Stimulated activated CD4-positive, alpha-beta T cell treated with anti-CD3 and anti-CD28 coated beads, Interleukin-2, amount 100 ng/mL, for 24 hours (primary cell): ENCODE measurements at places on chromosomes 4 and X.

GRCh38 chr4:103197765-103198110, 405 bp downstream of the CENPE start:
- DNase-seq: no peak

DNA sequence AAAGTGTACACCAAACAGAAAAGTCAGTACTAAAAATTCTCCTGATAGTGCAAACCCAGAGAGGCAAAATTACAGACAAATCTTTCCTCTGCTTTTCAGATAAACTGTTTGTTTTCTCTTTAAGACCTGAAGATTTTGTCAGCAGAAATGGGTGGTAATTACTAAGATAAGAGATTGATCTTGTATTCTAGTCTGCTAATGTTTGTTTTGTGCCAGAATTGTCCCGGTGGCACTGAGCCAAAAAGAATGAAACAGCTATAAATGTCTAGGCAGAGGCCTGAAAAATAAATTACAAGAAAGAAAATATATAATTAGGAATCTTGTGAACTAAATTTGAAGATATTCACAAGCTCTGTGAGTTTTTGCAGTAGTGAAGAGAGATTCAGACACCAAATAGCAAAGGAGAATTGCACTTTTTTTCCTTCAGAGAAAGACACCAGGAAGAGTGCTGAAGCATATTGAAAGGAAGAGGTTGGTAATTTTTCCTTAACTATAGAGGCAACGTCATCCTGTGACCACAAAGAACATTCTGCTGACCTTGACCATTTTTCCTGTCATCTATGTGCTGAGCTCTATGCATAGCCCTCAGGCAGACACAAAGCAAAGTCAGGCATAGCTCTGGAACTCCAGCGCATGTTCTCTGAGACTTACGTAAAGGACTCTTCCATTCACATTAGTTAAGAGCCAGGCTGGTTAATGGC, 314.5 kb upstream of the RASGEF1B start:
- no peak for DNase-seq

GRCh38 chr4:155900381-155900780, 3.1 kb upstream of the TDO2 start:
- no peak for DNase-seq

DNA sequence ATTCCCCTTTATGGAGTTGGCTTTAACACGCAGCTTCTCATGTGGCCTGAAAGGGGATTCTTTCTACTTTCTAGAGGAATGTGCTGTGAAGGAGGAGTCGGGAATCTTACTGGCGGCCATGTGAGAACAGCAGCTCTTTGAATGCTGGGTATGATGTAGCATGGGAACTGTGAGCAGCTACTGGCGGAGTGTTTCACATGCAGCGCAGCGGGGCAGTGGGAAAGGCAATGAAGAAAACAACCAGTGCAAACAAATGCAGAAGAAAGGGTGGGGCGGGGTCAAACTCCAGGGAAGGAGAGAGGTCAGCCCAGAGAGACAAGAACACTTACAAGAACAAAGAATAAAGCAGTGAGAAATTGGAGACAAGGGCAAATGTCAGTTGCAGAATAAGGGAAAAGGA, 363.8 kb upstream of the FTHL17 start:
- no peak for DNase-seq

- no peak for DNase-seq
Observed at GRCh38 chr4:139815778-139816601, 150.4 kb downstream of the MGST2 start.
